SK-MEL-5 (cell line): ENCODE measurements at places on chromosomes 7 and 10. TPM values are rescaled to one million over a fixed set of nuclear protein-coding genes. Genes with fewer than 3 reads are reported as not detected.

RBM48 gene
- total RNA-seq: 22.3 and 22.4 TPM in 2 replicates

DNA sequence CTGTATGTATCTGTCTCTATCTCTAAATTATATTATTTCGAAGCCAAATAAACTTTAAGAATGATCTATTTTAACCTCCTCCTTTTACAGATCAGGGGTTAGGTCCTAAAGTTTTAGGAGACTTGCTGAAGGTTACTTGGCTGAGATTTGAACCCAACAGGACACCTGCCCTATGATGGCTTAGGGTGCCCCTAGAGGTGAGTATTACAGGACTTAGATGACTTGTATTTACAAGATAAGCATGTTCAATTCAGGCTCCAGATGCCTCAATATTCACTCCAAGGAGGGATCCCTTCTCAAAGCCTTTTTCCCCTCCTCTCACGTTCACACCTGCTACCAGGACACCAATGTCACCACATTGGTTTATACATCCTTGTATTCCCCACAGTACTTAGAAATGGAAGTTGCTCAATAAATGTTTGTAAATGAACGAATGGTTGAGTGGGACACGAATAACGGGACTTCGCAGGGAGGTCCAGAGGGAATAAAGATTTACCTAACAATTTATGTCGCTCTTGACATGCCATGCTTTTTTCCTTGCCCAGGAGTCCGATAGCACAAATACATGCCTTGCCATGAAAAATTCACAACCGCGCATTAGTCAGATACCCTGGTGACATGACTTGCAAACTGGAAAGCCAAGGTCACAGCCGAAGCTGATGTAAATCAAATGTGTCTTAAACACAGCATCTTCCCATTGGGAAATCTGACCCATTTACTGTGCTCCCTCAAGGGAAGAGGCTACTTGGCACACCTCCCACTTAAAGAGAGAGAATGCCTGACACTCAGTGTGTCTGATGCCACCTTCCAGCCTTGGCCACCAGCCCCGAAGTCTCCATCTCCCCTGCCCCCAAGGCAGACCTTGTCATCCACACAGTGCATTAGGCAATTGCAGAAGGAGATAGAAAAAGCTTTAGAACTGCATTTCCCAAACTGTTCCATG lies 872.2 kb upstream of the AUTS2 start:
- DNase-seq: no peak

DNA sequence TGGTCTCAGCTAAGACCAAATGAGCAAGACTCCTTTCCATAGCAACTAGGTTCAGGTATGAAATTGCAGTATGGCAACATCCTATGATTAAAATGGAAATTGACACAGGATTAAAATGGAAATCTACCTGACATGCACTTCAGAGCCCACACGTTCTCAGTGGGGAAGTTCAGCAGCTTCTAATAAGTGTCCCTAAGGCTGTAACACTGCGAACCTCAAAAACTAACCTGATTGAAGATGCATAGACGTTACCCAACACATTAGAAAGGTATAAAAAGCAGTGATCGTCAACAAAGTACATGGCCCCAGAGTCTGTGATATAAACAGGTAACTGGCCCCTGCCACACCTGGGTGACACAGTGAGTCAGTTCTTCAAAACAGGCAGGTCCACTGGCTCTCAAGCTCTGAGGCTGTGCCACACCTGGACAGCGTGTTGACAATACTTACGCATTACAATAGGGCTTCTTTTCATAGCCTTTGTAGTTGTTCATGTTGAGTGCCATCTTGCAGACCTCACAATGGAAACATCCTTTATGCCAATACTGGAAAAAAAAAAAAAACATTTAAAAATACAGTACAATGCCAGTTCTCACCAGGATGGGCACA lies 274.9 kb upstream of the NEBL start:
- DNase-seq: no peak

FAM25A gene
- total RNA-seq: not detected in 2 replicates

DNA sequence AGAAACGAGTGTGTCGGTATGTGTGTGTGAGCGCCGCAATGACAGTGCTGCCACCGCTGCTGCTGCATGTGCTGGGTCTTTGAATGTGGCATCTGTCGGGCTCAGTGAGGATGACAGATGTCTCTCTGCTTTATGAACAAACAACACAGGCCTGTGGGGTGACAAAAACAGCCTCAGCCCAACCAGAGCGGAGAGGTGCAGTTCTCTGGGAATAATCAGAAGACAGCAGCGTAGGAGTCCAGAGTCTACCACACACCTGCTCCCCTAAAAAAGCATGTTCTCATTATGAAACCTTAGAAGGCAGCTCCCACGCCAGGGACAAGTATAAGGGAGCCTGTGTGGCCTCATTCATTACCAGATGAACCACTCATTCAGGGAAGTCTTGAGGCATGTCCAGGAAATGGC lies 278.3 kb downstream of the KCNMA1 start:
- no peak for DNase-seq

GRM8 gene
- total RNA-seq: not detected in 2 replicates

DNA sequence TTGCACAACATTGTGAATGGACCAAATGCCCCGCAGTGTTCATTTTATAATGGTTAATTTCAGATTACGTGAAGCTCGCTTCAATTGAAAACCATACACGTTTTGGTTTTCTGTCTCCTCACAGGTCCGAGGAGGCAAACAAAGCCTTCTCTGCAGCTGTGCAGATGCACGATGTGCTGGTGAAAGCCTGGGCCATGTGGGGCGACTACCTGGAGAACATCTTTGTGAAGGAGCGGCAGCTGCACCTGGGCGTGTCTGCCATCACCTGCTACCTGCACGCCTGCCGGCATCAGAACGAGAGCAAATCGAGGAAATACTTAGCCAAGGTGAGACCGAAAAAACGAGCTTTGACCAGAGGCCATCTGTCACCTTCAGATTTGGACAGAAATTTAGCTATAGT lies 110.3 kb downstream of the TRRAP start:
- no peak for DNase-seq

- no peak for DNase-seq
Measured at GRCh38 chr10:79273604-79274003, 73.7 kb upstream of the PPIF start.

TMEM270 gene
- total RNA-seq: not detected in 2 replicates

DNA sequence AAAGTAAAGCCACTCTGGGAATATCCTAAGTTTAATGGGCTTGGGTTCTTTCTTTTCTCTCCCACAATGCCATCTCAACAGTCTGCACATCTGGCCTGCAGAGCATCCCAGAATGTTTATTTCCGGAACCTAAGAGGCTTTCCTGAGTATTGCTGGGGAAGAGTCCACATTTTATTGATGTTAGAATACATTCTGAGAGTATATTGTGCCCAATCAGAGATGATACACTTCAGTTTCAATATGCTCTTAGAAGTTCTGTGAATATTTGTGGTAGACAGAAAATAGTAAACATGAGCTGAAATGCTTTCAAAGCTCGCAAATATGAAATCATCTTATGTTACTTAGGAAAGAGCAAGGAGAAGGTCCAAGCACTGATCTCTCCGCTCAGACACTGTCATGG lies 200.6 kb downstream of the TWIST1 start:
- no peak for DNase-seq
